ENCODE measurements at places on chromosomes 2 and 18. TPM values are rescaled to one million over a fixed set of nuclear protein-coding genes. Genes with fewer than 3 reads are reported as not detected.

CCDC68 gene
- total RNA-seq = not detected

TCF23 gene
- not detected for total RNA-seq

XDH gene
- 0.19 TPM for total RNA-seq

LYPD6 gene
- total RNA-seq = 40.4 TPM

SH3RF3 gene
- total RNA-seq = 3.6 TPM

DNA sequence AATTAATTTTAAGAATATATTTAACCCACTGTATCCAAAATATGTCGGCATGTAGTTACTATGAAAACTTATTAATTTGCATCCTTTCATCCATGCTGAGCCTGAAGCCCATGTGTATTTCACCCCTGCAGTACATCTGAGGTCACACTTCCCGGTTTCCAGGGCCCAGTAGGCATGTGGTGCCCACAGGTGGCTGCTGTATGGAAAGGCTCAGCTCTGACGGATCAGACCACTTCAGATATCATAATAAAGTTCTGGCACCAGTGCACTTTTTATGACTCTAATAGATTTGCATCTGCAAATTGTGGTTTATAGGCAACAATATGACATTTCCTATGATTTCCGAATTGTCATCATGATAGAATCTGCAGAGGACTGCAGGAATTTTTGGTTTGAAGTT lies 22.5 kb downstream of the SH3RF3 start:
- no peak for DNase-seq

DNA sequence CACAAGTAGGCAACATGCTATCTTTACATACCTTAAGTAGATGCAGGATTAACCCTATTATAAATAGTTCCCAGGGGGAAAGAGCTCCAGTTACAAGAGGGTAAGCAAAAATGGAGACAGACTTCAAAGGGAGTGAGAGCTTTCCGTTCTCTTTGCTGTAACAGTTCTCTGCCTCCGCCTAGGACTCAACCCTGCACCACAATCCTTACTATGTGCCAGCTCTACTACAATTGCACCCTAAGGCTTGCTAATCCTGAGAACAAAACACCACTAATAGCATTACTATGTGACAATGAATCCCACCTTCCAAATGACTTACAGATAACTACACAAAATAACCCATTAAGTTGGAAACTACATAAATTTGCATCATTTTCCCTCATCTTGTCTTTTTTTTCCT lies 7.7 kb downstream of the ZBTB14 start:
- DNase-seq = no peak

MDH1B gene
- total RNA-seq = 9.2 TPM

- DNase-seq = no peak
These were observed 1.5 kb downstream of the RHOB start for GRCh38 chr2:20448246-20448976.

- no peak for DNase-seq
These were observed 90.6 kb upstream of the LDAH start for GRCh38 chr2:20913491-20913890.

SETBP1 gene
- 0.10 TPM for total RNA-seq

GRCh38 chr2:38925982-38926381 lies 36.3 kb downstream of the ARHGEF33 start:
- no peak for DNase-seq

GORASP2 gene
- total RNA-seq = 83.0 TPM

- no peak for DNase-seq
These were observed 20.8 kb downstream of the PTPN18 start for GRCh38 chr2:130376433-130377293.

- no peak for DNase-seq
These were observed 278.3 kb downstream of the TSN start for GRCh38 chr2:122033778-122034177.

DNA sequence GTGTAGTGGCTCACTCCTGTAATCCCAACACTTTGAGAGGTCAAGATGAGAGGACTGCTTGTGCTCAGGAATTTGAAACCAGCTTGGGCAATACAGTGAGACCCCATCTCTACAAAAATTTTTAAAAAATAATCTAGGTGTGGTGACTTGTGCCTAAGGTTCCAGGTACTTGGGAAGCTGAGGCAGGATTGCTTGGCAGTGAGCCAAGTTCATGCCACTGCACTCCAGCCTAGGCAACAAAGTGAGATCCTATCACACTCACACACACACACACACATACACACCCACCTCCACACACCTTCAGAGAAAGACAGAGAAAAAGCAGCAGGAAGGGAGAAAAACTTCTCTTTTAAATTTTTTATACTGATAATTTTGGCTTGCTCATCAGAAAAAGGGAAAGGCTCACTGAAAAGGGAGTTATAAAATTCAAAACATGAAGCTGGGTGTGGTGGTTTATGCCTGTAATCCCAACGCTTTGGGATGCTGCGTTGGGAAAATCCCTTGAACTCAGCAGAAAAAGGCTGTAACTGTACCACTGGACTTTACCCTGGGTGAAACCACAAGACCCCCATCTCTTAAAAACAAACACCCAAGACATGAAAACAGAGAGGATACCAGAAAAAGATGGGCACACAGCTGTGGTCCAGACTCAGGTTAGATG lies 25.7 kb downstream of the FAM168B start:
- DNase-seq = no peak

- DNase-seq = no peak
These were observed 56.2 kb downstream of the ITSN2 start for GRCh38 chr2:24304098-24304497.

SCN7A gene
- not detected for total RNA-seq

DNA sequence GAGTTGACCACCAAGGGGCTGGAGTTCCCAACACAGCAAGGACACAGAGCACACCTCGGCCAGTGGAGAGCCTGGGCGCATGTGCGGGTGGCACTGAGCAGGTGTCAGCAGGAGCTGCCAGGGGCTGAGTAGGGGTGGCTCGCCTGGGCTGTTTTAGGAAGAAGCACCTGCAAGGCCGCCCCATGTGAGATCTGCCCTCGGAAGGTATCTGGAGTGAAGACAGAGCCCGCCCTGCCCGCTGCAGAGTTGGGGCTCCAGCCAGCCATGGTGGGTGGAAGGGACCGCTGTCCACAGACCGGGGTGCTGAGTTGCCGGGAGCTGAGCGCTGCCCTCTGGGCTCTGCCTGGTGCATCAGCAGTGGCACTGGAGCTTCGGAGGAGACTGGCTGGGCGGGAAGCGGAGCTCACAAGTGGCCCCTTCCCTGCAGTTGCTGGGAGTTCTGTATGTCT lies 35.2 kb downstream of the MTERF4 start:
- peak; percentile 6 for DNase-seq

DNA sequence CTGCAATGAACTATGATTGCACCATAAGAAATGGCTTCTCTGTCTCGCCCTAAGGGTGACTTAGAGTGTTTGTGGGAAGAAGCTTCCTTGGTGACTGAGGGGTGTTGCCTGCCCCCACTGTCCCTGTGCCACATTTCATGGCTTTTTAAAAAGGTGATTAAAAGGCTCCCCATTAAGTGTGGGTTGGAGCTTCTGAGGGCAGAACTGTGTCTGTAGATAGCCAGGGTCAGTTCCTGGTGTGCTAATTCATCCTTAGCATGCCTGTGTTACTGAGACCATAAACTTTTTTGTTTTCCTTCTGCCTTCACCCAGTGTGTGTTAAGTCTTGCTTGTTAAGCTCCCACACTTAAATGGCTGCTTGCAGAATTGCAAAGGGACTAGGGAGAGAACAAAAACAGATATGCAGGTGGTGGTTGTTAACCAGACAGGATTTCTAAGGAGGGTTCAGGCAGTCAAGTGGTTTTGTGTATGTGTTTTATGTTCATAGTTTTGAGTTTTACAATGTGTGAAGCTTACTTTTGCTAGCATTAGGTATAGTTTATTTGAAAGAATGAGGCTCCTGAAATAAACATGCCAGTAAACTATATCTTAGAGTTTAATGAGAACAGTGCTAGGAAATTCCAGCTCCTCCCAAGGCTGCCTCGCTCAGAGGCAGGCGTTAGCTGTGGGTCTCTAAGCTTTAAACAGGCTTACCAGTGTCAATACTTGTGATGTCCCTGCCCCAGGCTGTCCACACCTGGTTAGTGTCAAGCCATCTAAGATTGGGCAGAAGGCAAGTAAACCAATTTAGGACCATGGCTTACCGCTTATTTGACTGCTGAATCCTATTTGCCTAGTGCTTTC lies 14.5 kb downstream of the CERS6 start:
- DNase-seq = no peak

L3MBTL4 gene
- total RNA-seq = not detected

GAREM2 gene
- 3.8 TPM for total RNA-seq

DNA sequence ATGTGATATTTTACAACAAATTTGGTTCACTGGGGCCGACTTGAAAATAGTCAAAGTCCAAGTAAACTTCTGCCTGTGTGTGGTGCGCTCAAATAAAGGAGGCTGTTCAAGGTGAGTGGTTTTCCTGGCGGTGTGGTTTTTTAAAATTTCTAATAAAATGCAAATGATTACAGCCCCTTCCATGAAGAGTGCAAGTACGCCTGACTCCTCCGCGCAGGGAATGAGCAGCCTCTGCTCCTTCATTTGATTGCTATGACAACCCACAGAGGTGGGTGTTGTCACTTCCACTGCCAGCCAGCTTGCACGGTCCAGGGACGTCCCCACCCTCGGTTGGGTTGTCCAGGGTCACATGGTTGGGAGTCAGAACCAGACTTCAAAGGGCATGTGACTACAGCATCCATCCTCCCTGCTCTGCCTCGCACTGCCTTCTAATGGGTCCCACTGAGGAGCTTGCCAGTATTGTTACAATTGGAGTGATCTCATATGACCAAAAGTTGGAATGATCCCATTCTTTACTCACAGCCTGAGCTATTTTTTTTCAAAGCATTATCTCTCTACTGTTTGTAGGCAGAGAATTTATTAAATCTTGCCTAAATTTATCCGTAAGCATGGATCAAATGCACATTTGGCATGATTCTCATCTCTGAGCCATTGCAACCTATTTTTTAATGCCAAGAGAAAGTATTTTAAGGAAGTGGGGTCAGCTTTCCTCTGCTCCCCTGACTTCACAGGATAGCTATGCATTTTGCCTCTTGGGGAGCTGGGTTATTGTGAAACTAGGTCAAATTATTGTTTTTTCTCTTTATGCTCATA lies 121.3 kb downstream of the AGAP1 start:
- DNase-seq = peak; percentile 21

DNA sequence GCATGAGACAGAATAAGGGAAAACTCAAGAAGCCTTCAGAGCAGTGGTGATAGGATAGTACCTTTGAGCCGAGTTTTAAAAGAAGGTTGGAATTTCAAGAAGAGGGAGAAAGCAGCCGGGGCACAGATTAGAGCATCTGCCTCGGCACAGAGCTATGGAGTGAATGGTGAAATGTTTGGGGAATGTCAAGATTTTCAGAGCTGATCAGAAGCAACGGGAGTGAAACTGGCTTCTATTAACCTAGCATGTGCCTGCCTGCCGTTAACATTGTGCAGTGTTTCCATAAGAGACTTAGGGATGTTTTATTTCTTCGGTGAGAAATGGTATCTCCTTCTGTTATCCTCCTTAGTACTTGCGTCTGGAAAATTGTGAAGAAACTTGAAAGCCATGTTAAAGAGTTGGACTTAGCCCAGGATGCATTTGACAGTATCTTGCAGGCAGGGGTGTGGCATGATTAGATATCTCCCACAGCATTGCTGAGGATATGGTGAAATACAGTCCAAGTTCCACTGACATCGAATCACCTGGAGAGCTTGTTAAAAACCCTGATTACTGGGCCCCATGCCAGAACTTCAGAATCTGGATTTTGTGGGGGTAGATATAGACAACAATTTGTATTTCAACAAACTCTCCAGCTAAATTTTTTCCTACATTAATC lies 96.8 kb upstream of the PPP1CB start:
- DNase-seq = peak; percentile 35

NOSTRIN gene
- total RNA-seq = 1.6 TPM

DNA sequence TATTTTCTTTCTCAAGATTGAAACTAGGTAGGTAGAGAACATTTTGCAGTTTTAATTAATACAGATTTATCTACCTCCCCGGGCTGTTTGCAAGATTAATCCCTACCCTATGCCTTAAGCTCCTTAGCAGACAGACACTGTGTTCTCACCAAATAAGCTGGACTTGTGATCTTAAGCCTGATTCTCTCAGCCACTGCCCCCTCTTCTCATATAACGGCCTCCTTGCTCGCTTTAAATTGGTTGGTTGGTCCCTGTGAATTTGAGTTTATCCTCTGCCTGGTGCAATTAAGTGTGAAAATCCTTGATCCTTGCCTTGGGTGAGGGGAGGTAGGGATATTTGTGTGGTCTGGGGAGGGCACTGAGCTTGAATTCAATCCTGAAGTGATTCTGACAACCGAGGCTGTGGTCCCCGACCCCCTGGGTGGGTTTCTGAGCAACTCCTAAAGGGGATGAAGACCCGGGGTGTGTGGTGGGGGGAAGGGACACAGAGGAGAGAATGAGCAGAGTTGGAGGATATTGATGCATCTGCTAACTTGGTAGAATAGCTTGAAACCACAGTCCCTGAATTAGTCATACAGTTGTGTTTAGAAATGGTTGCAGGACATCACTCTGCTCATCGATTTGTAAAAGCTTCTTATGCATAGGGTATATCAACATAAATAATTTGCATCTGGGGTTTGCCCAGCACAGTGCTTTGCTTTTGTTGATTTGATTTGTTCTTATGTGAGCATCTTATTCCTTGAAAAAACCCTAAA lies 36.9 kb upstream of the NCKAP5 start:
- DNase-seq = no peak

C2orf15 gene
- total RNA-seq = 1.0 TPM

- DNase-seq = no peak
These were observed at the start of gene HSBP1L1 for GRCh38 chr18:79964330-79965118. Gene HSBP1L1, plus strand, starts transcription at chr18:79964643. Its CDS starts 93 bp downstream, at chr18:79964736.

DNA sequence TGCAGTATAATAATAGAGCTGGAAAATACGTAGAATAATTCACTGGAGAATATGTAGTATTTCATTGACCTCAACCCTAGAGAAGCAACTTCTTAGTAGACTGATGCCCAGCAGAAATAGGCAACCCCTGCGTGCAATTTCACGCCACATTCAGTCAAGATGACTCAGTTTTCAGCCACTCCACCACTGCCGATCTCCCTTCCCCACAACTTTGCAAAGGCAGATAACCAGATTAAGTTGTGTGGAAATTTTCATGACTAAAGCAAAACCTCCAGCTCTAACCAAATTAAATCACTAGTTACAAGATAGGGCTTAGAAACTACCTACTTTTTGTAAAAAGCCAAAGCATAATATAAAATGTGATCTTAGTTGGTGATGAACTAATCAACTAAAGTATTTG lies 63.3 kb upstream of the STK17B start:
- peak; percentile 43 for DNase-seq

GRCh38 chr18:26461405-26461804 lies 86.9 kb downstream of the KCTD1 start:
- no peak for DNase-seq

All from A172 (cell line).